ENCODE measurements at places on chromosomes 16 and 17.

GRCh38 chr16:66004699-66005098, 361.8 kb upstream of the CDH5 start:
- no peak for DNase-seq

DNA sequence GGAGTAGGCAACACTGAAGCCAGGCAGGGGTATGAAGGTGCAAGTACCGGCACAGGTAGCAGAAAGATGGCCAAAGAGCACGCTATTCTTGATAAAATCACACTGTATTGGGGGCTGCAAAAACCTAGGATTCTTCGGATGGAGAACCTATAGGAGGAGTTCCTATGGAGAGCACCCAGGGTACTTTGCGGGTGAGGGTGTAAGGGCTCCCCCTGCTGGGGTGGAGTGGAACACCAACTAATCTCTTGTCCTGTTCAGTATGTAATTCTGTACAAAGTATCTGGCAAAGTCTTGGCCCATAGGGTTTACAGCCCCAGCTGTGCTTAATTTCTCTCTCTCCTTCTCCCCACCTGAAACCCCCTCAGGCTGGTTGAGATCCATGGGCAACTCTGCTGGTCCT, 393.1 kb upstream of the ASIC2 start:
- no peak for DNase-seq

- DNase-seq, result no peak
Measured at GRCh38 chr17:62720126-62720850, 87.8 kb downstream of the MARCHF10 start.

- no peak for DNase-seq
Measured at GRCh38 chr16:1144476-1145382, 8.2 kb upstream of the CACNA1H start.

Data from NCI-H2227 treated with DMSO at 0.1 percent for 48 hours (cell line).